ENCODE measurements at places on chromosomes 7 and 10.

DNA sequence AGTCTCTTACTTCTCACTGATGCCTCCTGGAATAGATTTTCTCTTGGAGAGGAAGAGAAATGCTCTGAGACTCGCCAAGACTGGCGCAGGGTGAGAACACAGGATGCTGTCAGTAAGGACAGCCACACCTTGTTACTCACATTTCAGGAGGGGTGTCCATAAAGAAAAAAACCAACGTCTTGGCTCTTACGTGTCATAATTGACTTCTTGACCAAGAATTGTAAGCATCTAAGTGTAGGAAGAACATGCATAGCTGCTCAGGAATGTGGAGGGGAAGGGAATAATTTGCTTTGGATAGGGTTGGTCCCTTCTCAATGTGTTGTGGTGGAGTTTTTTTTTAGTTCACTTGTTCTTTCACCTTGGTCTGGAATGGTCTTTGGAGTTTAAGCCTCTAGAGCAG, 43.8 kb upstream of the ZNF438 start:
- no peak for DNase-seq

GRCh38 chr10:71842856-71843686, 8.0 kb downstream of the PSAP start:
- no peak for DNase-seq

DNA sequence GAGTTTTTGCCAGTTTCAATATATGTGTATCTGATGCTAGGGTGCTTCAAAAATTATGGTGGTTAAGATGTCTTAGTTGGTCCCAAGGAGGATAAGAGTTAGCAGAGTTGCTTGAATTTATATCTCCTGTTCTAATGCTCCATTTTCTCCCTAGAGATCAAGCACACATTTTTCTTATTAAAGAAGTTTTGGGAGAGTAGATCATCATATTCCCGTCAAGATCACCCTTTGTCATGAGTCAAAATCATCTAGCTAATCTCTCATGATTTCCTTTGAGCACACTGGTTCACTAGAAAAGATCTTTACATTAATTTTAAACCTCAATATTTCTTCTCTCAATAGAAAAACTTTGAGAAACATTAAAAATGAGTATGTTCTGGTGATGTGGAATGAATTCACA, 429.9 kb upstream of the SEMA3A start:
- no peak for DNase-seq

- DNase-seq = no peak
Observed at GRCh38 chr7:70259502-70259901, 661.2 kb downstream of the AUTS2 start.

DNA sequence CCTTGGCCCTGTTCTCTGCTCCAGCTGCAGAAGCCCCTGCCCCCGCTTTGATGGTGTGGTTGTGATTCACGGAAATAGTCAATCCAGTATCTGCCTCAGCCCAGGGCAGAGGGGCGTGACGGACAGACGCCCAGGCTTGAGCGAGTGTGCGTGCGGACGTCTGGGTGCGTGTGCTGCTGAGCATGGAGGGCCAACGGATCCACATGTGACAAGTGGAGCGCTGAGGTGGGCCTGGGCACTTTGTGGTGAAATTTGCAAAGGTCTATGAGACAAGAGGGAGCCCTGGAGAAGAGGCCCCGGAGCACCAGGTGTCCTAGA, 94.4 kb downstream of the WDR37 start:
- DNase-seq = no peak

DNA sequence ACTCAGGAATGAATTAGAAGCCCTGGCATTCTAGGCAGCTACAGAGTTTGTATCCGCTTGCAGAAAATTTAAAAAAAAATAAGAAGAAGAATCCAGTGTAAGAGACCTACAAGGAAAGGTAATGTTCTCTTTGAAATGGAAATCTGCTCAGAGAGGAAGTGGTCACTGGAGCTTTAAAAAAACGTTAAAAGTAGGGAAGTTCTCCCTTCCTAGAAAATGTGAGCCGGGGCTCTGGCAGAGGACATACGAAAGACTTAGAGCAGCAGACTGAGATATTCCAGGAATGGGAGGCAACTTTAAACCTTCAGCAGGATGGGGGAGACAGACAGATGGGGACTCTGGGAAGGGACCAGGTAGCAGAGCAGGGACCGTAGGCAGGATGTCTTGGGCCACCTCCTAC, 149.4 kb upstream of the NPS start:
- no peak for DNase-seq

GRCh38 chr10:35696392-35697287, 54.5 kb upstream of the FZD8 start:
- DNase-seq = no peak

- no peak for DNase-seq
Observed at GRCh38 chr7:104653825-104654401, 325.5 kb downstream of the LHFPL3 start.

Measured in SK-N-DZ (cell line).